ENCODE measurements at places on chromosomes 3 and 15.
A peak's percentile ranks its signal among the peaks of the same experiment; 100 is the strongest.

DNA sequence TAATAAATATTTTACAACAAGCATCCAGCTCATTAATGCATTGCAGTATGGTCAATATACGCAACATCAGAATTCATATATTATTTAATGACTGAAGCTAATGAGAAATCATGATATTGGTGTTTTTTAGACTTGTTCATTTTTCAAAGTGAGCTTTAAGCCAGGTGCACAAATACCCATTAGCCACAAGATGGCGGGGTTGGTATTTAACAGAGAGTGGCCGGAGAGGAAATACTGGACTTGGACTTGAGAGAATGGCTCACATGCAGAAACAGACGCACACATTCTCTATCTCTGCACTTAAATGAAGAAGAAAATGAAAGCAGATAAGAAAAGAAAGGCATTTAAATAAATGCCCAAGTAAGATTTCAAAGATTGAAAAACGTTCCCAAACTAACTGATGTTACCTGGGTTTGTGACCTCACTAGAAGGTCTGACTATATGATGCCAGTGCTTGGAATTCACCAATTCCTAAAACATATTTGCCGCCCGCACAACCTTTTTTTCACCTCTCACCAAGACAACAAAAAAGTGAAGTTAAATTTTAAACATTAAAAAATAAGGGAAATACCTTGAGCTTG is 21.2 kb upstream of the CRBN start:
- peak; percentile 89 for DNase-seq

DNA sequence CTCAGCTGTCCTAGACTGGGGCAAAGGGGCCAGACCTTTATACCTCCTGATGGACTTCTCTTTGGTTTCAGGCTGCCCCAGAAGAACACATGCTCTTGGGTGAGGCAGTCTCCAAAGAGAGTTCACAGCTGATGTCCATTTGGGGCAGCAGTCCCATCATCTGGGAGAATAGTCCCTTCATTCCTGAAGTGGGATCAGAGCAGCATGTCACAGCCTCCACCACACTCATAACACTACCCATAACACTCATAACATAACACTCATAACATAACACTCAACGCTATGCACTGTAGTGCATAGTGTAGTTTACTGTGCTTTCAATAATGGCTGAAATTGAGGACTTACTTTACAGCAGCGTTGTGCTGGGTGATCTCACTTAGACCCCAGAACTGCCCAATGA is 36.7 kb upstream of the PLCL2 start:
- DNase-seq: no peak

DNA sequence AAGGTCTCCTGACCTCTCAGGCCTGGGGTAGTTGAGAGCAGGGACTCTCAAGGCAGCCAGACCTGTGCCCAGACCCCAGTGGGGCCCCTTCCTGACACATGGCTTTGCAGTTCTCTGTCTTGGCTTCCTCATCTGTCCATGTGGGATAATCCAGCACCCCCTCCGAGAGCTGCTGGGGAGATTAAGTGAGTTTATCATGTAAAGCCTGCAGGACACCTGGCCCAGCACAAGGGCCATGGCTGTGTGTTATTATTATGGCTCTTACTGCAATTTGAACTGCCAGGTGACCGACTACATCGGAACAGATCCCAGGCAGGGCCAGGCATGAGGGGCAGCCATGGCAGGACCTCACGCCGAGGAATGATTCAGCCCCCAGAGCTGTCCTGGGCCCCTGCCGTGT is 12.6 kb downstream of the DUSP7 start:
- no peak for DNase-seq

DNA sequence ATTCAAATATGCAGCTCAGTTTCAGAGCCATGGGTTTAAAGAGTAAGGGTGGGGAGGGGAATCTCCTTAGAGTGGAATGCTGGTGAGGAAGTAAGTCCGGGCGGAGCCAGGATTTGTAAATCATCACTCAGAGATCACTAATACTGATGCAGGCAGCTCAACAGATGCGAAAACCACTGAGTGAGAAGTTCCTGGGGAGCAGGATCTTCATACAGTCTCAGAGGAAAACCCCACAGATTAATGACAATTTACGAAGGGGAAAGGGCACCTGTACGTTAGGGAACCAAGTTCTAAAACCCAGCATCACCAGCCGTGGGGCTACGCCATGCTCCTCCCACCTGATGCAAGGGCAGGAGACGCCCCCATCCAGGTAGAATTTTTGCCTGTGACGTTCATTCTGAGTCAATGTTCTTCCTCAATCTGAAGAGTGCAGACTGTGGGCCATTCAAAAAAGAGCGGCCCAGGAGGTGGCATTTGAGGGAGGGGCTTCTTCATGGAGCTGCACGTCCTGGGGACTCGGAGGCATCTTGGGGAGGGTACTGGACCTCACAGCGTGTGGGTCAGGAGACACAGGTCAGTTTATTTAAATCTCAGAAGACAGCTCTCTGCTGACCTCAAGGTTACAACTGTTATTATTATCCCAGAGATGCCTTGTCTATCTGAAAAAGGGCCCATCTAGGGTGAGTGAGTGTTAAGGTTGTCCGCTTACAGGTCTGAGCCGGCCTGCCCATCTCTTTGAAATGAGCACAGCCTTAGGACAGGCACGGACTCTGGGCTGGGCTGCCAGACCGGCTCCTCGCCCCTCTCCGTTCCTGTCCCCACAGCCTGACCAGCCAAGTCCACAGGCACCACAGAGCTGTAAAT is 228.0 kb downstream of the XXYLT1 start:
- no peak for DNase-seq

DNA sequence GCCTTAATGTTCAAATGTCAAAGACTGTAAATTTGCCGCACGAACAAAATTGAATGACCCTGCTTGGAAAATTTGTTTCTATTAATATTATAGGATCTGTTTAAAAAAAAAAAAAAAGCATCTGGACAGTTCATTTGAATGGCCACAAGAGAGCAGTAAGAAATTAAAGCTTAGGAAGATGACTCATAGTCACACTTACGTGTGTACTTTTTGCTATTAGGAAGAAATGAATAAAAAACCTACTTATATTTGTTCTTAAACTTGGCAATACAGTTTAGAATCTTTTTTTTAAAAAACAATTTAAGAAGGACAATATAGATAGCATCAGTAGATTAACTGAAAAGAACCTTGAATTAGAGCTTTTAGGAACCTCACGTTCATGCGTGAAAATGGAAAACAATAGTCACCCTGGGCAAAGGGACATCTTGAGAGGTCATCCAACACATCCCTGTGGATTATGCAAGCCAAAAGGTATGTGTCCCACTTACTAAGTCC is 621.8 kb downstream of the MECOM start:
- peak; percentile 56 for DNase-seq

DNA sequence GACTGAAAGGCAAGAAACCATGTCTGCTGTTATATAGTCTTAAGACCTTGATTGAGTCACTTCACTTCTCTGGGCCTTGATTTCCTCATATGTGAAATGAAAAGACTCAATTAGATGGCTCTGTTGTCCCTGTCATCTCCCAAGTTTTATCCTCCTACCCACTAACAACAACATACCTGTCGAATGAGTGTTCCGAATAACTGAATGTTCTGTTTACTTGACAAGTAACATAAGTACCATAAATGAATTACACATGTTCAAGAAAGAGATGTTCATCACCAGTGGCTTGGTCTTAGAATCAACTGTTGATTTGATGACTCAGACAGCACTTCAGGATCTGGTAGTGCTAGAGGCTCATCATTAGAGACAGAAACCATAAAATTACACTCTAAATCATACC is 311.7 kb downstream of the VPS13C start:
- no peak for DNase-seq

- DNase-seq: no peak
Observed at GRCh38 chr3:193207290-193208273, 33.4 kb upstream of the PLAAT1 start.

DNA sequence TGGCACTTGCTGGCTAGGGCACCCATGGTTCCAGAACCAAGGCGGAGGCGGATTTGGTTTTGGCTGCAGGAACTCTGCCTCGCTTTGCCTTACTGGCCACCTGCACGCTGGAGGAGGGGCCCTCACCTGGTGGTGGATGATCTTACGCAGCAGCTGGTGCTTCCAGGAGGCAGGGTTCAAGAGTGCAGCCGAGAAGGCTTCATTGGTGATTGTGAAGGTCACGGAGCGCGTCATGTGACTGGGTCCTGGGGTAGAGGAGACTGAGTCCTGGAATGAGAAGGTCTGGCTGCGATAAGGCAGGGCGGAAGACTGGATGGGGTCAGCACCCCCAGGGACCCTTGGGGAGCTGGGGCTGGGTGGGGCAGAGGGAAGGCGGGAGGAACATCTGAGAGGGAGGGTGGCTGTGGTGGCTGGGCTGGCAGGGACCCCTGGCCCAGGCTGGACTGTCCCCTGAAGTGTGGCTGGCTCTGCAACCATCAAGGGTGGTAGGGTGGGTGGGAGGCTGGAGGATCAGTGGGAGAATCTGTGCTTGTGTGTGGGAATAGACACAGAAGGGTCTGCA is 25.8 kb upstream of the GOLGA6C start:
- DNase-seq: no peak

DNA sequence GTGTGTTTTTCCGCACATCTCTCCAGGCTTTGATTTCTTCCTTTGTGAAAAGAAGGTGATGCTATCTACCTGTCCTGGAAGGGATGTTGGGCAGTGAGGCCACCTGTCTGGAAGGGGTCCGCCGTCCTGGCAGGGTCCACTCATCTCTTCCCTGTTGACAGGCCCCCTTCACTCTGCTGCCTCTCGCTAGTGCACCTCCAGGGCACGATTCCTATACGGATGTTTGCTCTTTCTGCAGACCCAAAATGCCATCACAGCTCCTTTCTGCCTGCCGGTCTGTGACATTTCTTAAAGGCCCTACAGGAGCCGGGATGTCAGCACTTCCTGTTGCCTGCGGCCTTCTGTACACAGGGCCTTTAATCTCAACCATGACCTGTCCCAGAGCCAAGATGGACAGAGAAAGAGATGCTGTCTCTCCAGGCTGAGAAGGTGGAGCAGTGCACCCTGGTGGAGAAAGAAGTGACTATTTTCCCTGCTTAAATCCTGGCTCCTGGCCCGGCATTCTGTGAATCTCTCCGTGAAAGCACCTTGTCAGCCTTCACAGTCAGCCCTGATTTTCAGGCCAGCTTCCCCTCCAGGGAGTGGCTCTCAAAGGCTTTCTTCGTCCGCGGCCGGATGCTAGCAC is 7.4 kb downstream of the FAM3D start:
- DNase-seq: peak; percentile 2

DNA sequence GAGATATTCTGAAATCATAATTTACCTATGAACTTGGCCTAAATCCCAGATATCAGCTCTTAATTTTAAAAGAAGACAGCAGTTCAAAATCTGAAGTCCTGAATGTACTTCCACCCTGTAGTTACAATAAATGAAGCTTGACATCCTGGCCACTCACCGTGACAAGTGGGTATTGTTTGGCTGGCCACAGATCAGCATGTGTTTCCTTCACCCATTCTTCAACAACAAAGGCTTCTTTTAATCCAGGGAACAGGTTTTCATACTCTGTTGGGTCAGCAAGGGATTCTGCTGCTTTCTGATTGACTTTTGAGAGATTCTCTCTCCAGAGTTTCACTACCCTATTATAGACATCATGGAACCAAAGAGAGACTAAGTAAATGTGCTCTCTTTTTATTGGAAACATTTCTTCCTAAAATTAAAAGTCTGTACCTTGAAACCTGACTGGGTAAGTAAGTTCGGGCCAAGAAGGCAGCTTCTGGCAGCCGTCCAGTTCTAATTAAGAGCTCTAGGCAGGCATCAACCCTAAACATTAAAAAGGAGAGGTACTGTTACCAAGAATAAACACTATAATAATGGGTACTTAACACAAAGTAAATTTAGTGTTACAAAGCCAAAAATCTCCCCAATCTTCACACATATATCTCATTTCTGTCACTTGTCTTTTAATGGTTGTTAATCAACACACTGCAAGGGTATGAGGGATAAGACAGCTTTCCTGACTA is 15.2 kb downstream of the MRPS22 start:
- no peak for DNase-seq

DNA sequence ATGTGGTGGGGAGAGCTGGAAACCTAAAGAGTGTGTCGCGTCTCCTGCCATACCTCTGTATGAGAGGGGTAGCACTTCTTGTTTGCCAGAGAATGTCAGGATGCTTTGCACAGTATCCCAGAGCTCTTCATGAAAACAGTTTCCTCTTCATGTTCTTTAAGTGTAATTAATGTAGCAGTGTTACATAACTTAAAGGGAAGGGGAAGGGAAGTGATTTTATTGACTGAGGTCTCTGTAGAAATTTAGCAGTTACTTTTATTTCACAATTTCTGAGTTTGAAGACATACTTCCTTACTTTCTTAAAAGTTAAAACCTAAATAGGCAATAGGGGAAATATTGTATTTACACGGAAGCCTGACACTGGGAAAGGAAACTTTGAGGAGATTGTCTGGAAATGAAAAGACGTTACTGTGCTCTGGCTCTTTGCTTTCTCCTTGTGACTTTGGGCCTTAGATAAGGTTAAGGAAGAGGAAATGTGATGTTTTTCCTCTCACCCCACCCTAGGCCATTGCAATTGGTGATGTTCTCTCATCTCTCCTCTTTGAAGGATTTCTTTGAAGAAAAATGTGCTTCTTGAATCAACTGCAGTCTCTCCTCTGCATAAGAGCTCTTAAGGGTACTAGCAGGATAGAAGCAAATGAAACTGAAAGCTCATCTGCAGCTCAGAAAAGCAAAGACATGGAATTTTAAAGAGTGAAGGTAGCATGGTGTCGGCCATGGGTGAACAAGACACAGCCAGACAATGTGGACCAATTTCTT is 6.0 kb downstream of the NXPE3 start:
- no peak for DNase-seq

DNA sequence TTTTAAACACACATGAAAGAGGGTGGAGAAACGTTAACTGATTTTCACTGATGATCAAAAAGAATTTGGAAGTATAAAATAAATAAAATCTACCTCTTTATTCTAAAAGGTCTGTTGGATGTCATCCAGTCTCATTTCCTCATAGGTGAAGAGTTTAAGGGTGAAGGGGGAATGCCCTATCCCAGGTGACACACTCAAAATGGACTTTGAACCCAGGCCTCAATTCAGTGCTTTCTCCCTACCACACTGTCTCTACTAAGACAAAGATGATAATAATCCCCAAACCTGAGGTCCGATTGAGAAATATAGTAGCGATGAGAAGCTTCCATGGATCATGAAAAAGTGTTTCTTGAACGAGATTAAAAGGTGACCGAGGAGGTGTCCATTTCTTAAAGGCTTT is 5.1 kb upstream of the EFCAB12 start:
- DNase-seq: no peak

DNA sequence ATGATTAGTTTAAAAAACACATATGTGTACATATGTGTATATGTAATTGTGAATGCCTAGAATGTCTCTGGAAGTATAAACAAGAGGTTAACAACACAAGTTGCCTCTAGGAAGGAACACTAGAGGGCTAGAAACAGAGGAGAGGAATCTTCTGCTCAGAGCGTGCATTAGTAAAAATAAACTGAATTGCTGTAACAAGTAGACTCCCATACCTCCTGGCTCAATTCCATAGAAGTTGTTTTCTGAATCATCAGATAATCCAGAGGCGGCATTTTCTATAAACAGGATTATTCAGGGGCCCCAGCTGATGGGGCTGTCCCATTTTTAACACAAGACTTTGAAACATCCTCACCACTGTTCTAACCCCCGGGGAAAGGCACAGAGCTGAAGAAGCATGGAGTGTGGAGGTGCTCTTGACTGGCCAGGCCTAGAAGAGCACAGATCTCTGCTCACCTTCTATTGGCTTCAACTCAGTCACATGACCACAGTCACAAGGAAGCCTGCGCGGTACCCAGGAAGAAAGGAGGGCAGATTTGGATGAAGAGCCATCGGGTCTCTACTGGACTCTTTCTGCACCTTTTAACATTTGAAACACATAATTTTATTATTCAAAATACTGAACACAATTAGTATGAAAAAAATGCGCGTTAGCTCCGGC is 145.7 kb downstream of the TLE3 start:
- DNase-seq: no peak

All from OCI-M1 (cell line).